ENCODE measurements at places on chromosomes 5 and 9.

GRCh38 chr9:96856363-96857286 lies 2.3 kb upstream of the ZNF782 start:
- peak; percentile 6 for DNase-seq

DNA sequence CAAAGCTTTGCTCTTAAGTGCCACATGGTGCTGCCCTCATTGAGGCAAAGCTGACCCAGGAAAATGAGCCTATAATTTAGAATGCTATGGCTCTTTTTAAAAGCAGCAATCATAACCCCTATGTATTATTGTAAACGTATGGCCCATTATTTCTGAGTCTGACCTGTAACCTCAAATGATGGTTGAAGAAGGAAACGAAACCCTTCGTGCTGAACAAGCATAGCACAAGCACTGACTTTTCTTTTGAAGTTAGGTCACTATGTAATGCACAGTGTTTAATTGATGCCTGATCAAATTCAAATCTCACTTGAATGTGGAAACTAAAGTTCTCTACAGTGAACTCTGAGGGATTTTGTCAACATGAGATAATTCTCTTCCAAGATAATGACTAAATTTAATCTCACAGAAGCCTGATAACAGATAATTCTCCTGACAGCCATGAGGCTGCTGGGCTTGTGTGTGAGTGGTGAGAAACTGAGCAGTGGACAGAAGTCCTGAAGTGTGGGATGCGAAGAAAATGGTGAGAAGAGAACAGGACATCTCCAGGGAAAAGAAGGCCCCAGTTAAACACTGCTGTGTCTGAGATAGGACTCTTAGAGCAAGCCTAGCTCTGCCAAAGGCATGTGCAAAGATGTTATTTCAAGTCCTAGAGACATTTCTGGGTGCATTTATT lies 226.9 kb downstream of the MAN2A1 start:
- DNase-seq = no peak

DNA sequence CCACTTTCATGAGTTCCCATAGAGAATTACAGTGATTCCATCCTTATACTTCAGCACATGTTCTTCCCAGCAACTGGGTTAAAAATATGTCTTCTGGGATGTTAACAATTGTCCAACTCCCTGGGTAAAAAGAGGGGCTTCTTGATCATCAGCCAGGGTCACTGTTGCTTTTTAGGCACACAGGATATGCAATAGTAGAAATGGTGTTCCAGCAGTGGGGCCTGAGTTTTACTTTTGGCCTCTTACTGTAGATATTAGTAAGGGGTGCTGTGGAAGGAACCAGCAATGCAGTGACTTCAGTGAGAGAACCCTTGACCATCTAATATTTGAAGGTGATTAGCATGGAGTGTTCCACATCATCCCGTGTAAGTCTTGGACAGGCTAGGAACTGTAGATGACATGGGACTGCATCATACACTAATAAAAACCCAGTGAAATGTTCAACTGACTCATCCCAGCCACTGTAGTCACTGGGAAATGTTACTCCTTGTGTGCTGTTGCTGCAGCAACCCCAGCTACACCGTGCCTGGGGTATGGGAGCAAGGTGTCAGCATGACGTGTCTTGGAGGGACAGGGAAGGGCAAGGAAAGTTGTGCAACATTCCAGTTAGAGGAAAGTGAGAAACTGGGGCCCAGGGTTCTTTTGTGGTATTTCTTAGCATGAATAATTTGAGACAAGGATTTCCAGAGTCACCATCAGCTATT lies 610.9 kb downstream of the RAB3C start:
- DNase-seq = no peak

DNA sequence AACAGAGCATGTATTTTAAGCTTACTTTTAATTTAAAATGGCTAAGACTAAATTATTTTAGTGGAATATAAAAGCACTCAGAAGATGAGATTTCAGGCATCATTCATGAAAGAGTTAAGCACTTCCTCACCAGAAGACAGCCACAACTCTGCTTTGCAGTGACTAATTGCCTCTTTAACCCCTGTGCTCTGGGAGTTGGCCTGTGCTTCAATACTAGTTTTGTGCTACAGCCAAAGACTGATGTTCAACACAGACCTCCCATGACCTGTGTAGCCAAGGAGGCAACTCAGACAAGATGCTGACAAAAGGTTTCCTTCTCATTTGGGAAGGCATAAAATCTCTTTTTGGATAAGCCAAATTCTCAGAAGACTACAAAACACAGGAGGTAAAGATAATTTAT lies 353.5 kb downstream of the FBXL17 start:
- DNase-seq = no peak

DNA sequence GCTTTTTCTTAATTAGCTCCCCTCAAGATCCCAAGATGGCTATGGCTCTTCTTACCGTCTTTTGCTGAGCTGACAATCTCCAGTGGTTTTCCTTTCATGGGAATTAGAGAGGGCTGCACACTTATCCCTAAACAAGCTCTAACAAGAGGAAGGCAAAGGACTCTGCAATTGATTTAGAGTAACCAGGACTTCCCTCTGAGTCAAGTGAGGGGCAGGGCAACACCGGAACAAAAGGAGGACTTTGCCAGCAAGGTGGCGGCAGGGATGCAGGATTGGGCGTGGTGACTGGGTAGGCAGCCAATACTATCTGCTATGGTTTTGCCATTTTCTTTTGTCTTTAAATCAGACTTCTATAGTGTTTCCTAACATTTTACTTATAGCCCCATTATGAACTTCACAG lies 9.8 kb downstream of the SLC44A1 start:
- no peak for DNase-seq

DNA sequence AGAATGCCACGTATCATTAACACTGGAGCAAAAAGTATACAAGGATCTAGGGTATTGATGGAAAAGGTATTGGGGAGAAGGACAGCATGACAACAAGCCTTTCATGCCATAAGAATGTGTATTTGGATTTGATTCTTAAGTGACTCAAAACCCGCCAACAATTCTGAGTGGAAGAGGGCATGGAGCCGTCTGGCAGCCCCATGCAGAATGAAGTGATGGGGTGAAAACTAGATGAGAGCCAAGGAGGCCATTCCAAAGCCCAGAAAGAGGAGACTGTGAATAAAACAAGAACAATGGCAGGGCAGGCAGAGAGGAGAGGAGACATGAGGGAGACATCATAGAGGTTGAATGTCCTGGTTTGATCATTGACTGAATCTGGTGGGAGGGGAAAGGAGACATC lies 272.3 kb upstream of the WWC1 start:
- no peak for DNase-seq

GRCh38 chr5:81756016-81756415 lies 5.1 kb upstream of the SSBP2 start:
- no peak for DNase-seq

GRCh38 chr9:130919559-130920145 lies 19.4 kb downstream of the FIBCD1 start:
- no peak for DNase-seq

- no peak for DNase-seq
These were observed 1.2 kb downstream of the MAPK9 start for GRCh38 chr5:180290568-180291233.

GRCh38 chr5:37720550-37720952 lies 119.3 kb downstream of the GDNF start:
- no peak for DNase-seq

DNA sequence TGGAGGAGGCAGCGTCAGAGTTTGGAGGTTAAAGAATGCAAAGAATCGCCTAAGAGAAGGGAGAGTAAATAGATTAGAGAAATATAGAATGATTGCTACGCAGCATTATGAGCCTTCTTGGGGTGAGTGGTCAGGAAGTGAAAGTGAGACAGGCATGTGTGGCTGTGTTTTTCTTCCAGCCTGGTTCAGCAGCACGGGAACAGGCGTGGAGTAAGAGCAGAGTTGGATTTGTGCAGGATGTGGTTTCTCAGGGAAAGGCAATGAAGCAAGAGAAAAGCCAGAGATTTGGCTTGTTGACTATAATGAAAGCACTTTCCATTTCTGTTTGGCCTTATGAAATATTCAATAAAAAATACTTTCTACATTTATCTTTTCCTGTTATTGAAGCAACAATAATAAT lies 34.3 kb upstream of the FRMD3 start:
- DNase-seq = no peak

DNA sequence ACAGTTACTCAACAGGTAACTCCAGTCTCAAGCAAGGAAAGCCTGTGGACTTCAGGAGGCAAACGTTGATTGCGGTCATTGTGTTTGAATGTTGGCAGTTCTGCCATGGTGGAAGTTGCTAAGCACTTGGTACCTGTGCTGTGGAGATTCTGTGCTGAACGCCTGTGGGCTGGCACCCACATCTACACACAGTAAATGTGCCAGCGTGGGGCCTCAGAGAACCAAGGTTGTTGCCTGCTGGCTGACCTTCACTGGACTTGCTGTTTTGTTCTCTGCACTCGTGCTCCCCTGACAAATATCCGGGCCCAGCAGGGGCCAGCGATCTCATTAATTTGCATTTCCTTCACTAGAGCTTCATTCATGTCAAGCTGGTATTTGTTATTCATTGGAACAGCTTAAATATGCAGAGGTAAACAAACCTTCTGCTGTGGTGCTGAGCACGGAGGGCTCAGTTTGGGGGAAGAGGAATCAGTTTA lies 141.8 kb downstream of the PRKACG start:
- DNase-seq = no peak

- no peak for DNase-seq
These were observed 517.5 kb downstream of the EFNA5 start for GRCh38 chr5:107153283-107153682.

- no peak for DNase-seq
These were observed 459.3 kb upstream of the MEF2C start for GRCh38 chr5:89342106-89342876.

- DNase-seq = no peak
These were observed 10.0 kb upstream of the CCL28 start for GRCh38 chr5:43422143-43422542.

- no peak for DNase-seq
These were observed 15.6 kb upstream of the FOXD1 start for GRCh38 chr5:73464016-73464745.

GRCh38 chr5:76114179-76114851 lies 31.1 kb downstream of the SV2C start:
- no peak for DNase-seq

GRCh38 chr5:10364186-10364689 lies 10.7 kb downstream of the MARCHF6 start:
- DNase-seq = no peak

DNA sequence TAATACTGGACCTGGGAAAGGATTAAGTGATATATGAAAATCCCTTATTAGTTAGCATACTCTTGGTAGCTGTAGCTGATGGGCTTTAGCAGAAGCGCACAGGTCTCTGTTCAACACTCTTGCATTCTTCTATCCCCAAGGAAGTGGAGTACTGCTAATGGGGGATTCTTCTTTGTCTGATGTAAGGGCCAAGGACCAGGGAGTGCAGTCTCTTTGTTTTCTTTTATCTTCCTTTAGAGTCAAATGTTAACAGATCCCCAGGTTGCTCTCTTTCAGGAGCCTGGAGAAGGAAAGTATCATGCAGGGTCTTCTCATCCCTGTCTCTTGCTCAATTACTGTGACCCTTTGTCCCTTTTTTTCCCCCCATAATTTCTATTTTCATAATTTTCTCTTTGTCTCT lies 1146.9 kb upstream of the DMAC1 start:
- no peak for DNase-seq

DNA sequence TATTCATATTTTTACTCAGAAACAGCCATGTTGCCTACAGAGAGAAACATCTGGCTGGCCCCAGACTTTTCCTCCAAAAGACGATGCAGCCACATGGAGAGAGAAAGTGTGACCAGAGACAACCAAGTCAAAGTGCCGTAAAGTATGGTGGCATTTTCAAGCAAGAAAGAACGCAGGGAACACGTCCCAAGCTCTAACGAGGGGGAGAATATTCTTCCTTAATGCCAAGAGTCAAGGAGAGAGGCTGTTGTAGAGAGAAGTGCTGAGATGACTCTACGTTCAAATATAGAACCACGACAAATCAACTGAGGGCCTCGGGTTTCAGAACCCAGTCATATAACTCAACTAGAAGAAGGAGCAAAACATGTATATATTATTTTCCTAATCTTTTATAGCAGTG lies 55.9 kb downstream of the FNBP1 start:
- DNase-seq = no peak

GRCh38 chr9:77881111-77881510 lies 150.5 kb downstream of the GNAQ start:
- no peak for DNase-seq

GRCh38 chr5:7869474-7870136 lies 657 bp downstream of the MTRR start:
- no peak for DNase-seq

GRCh38 chr9:133284362-133284761 lies 9.4 kb upstream of the ABO start:
- no peak for DNase-seq

GRCh38 chr5:76180814-76181805 lies 97.9 kb downstream of the SV2C start:
- DNase-seq = peak; percentile 71

DNA sequence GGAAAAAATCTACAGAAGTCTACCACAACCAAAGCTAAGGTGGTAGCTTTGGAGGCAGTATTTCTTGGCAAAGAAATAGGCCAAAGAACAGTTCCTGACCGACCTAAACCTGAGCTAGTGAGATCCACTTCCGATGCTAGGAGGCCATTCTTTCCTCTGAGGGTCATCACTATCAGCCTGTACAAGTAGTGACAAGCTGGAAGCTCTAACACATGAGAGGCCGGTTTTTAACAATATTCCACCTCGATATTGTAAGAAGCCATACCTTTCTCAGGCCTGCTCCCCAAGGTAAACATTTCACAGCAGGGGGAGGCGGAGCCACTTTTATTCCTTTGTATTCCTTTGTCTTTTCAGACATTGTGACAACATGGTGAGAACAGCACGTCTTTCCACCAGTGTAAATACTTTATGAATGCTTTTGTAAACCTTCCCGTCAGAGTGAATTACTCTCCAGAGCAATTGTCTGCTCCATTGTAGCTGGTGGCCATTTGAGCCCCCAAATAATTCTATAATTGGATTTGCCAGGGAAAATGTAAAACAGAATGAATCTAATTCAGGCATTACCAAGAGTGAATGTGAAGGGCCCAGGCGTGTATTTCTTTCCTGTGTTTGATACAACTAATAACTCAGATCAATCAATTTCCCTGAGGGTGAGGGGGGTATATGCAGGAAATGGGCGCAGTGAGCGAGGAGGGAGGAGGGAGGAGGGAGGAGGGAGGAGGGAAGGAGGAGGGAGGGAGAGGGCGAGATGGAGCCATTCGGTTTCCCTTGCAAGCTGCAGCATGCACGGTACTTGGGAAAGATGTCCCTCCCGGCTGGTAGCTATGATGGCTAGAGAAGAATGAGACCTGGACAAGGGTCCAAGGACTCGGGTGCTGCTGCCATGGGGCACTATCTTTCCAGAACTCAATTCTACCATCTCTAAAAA lies 166.6 kb downstream of the CDK5RAP2 start:
- DNase-seq = no peak

GRCh38 chr5:132470596-132470995 lies 20.0 kb downstream of the IRF1 start:
- DNase-seq = no peak

- DNase-seq = no peak
These were observed 80.1 kb downstream of the DAP start for GRCh38 chr5:10680876-10681481.

- no peak for DNase-seq
These were observed 289.9 kb upstream of the SMC2 start for GRCh38 chr9:103804077-103804735.

GRCh38 chr5:159263569-159263905 lies 447 bp downstream of the UBLCP1 start:
- no peak for DNase-seq

GRCh38 chr9:88072831-88073375 lies 65.4 kb downstream of the SPATA31C2 start:
- no peak for DNase-seq

GRCh38 chr9:127961613-127962155 lies 19.1 kb downstream of the EEIG1 start:
- DNase-seq = no peak

Data from GF-D8 (cell line).